ENCODE measurements at places on chromosomes 3 and 15.

- no peak for DNase-seq
These were observed 12.9 kb downstream of the VPS18 start for GRCh38 chr15:40906991-40907802.

GRCh38 chr15:33152502-33153109 lies 41.9 kb downstream of the FMN1 start:
- DNase-seq, result no peak

- DNase-seq, result no peak
These were observed 144.9 kb downstream of the FBN1 start for GRCh38 chr15:48500595-48500994.

DNA sequence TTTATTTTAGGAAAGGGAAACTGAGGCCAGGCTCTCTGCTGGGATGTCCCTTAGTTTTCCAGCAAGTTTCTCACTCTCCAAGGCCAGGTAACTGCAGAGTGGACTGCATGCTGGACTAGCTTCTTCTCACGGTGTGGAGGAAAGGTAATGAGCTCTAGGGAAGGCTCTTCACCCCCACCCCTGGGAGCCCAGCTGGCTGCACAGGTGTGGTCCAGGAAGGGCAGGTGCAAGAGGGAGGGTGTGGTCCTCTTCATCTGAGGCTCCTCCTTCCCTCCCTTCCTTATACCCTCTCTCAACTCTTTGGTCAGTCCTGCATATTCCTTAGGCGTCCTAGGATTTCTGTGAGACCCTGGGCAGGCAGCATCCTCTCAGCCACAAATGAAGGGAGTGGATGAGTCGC lies 33.9 kb downstream of the RNU5B-1 start:
- no peak for DNase-seq

DNA sequence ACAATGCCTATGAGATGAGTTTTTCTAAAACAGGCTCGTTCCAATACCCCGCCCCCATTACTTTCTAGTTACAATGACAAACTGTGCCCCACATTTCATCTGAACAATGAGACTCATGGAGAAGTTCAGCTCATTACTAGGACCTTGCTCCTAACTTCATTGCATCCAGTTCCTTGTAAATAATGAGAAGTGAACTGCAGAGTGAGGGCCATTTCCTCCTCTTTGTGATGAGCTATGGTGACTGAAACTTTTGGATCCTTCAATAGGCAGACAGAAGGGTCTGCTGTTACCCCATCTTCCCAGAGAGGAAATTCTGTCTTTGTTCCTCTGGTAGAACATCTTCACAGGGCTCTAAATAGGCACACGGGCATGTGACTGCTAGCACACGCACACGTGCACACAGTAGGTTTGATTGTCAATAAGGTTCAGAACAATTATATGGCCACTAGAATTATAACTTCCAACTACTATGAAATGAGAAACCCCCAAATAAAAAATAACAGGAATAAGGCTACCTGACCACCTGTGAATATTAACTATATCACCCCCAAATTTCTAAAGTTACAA lies 51.8 kb downstream of the SERP1 start:
- DNase-seq, result no peak

GRCh38 chr15:100895721-100896120 lies 16.1 kb downstream of the ALDH1A3 start:
- no peak for DNase-seq

DNA sequence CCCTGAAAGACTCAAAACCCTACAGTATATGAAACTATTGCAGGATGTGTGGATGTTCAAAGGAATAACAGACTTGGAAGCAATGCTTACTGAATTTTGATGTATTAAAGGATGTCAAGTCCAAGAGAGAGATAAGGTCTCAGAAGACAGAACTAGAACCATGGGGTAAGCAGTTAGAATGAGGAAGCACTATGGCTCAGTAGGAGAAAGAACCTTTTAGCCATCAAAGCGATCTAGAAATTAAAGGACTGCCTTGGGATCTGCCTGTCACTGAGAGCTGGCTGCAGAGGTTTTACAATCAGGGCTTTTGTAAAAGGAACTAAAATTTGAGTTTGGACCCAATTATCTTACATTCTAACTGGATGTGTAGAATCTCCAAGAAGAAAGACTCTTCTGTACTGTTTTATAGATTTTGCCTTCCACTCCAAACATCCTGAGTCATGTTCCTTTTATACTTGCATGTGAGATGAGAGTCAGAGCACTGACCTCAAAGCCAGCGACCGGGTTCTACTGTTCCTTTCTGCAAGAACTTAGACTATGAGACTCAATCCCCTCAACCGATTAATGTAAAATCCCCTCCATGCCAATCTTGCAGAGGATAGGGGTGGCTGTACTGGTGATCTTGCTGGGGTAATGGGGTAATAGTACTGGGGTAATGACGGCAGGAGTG lies 412.3 kb upstream of the TPRG1 start:
- DNase-seq, result no peak

- no peak for DNase-seq
These were observed 82.4 kb upstream of the PLCL2 start for GRCh38 chr3:16802389-16802788.
